ENCODE measurements at places on chromosomes 12 and 14. TPM values are rescaled to one million over a fixed set of nuclear protein-coding genes. Genes with fewer than 3 reads are reported as not detected.
A peak's percentile ranks its signal among the peaks of the same experiment; 100 is the strongest.

Gene L2HGDH
- total RNA-seq = 5.0 TPM

DNA sequence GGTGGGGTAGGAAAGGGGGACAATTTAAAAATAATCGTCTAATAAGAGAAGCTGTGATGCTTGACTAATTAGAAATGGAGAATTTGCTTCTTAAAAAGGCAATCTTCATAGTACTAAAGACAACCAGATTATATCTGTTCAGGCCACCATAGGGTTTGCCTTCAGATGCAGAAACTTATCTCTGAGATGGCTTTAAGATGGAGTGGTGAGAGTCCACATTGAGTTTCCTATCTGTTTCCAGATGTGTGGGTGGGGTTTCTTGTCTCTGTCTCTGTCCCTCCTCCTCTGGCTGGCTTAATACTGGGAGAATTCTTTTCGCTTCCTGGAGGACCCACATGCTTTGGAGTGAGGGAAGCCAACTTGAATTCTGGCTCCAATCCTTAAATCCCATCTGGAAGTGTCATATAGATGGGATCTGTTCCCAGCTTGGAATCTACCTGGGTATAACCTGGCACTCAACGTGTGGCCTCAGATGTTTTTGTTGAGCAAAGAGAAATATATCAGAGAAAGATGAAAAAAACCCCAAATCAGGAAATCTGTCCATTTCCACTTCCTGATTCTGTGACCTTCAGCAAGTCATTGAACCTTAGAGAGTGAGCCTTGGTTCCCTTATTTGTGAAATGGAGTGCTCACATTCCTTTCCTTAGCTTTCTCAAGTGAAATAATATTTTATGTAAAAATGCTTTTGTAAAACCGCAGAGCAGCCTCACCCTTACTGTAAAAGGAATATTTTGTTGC lies 66.4 kb downstream of the CHST11 start:
- DNase-seq = no peak

DNA sequence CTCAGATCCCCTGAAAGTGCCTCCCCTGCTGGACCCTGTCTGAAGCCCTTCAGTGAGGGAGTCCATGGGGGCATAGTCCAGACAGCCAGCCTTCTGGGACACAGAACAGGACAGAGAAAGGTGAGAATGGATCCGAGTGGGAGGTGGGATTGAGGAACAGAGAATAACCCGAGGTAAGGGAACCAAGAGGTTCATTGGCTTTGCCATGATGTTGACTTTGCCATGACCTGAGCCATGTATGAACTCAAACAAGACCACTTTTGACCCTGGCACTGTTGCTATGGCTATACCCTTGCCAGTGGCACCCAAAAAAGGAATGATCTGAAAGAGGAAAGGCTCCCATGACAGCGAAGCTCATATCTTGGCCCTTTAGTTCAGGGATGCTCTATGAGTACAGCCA lies 22.6 kb upstream of the VDR start:
- DNase-seq = no peak

DNA sequence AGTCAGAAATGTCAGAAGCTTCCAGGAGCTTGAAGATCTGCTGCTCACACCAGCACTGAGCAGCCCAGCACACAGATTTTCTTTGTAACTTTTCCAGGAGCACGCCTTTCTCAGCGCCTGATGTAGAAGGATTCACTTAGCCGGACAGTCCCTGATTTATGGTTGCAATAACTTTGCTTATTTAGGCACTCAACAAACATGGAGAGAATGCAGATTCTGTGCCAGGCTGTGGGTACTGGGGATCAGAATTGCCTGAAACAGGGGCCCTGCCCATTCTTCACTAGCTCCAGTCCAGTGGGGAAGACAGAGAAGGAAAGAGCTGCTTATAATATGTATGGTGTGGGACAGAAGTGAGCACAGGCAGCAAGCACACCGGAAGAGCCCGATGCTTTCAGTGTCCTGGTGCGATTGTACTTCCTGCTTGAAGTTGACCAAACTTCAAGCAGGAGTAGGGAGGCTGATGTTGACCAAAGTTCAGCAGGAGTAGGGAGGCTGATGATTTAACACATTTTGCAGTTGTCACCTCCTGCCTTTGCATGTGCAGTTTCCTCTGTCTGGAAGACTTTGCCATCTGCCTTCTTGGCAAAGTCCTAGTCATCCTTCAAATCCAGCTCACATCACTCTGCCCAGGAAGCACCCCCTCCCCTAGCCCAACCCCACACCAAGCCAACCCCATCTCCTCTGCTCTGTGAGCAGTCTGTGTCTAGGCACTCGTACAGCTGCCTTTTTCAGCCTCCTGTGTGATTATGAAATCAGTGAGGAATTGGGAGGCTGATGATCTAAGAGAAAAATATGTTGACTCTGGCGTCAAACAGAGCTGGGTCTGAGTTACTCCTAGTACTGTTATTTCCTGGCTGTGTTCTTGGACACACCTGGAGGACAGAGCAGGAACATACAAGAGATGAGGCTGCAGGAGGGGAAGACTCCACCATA lies 12.0 kb upstream of the PRIMA1 start:
- no peak for DNase-seq

GRCh38 chr12:52349196-52349595 lies 18.1 kb downstream of the KRT85 start:
- peak; percentile 4 for DNase-seq

DNA sequence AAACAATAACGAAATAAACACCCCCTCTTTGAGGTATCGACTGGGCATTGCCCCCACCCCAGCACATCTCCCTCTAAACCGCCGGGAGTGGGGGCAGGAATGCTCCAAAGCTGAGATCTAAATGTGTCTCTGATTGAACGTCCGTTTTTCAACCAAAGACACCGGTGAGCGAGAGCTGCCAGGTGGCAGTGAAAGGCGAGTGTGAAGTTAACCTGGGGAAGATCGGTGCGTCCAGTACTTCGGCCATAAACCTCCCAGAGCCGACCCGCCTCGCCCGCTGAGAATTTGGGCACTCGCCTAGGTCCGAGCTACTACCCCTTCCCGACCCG lies 625 bp downstream of the ANGEL1 start:
- DNase-seq = no peak

DNA sequence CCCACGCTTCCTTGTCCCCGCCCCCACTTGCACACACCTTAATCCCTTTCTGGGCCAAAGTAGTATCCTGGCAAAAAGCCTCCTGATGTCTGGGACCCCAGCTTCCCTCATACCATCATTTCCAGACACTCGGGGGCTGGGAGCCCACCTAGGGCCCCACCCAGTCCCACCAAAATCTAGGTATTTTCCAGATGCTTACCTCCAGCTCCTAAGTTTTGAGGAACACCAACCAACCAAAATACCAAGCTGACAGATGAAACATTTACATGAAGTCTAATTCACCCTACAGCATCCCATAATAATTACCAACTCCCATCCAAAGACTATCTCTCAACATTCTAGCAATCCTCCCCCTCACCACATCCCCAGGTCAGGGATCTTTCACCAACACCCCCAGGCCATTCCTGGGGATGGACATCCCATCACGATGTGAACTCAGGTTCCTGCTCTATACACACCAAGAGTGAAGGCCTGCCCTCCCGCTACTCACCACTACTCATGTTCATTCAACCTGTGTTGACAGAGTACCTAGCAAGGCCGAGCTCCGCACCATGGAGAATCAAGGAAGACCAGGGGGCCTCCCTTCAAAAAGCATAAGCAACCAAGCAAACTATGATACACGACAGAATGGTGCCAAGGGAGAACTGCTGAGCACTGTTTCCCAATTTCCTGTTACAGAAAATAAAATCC lies 1.6 kb upstream of the CHD4 start:
- no peak for DNase-seq

DNA sequence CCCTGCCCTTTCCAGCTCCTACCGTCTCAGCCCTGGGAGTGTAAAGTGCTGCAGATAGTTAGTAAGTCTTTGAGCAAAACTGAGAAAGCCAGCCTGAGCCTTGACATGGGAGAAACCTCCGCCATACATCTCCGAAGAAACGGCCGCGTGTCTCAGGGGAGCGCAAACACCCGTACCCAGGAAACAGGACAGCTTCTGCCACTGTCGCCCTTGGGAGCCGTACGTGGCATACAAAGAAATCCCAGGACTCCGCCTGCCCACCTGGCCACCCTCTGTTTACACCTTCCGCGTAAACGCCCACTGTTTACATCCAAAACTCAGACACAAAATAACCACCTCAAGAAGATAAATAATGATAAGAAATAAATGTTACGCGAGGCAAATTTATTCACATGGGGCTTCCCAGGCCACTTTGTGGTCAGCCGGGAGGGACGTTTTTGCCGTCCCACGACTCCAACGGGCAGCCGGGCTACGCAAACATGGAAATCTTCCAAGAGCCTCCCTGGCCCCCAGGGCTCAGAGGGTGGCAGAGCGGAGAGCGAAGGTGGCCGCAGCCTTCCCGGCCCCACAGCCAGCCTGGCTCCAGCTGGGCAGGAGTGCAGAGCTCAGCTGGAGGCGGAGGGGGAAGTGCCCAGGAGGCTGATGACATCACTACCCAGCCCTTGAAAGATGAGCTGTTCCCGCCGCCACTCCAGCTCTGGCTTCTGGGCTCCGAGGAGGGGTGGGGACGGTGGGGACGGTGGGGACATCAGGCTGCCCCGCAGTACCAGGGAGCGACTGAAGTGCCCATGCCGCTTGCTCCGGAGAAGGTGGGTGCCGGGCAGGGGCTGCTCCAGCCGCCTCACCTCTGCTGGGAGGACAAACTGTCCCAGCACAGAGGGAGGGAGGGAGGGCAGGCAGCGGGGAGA lies at the start of gene BDKRB2:
BDKRB2 (plus strand) TSS at position 689 of the 908 bp plus-strand sequence. CDS start 32,269 bp downstream, outside the sequence.
- peak; percentile 92 for DNase-seq

Gene HOXC12
- not detected for total RNA-seq

DNA sequence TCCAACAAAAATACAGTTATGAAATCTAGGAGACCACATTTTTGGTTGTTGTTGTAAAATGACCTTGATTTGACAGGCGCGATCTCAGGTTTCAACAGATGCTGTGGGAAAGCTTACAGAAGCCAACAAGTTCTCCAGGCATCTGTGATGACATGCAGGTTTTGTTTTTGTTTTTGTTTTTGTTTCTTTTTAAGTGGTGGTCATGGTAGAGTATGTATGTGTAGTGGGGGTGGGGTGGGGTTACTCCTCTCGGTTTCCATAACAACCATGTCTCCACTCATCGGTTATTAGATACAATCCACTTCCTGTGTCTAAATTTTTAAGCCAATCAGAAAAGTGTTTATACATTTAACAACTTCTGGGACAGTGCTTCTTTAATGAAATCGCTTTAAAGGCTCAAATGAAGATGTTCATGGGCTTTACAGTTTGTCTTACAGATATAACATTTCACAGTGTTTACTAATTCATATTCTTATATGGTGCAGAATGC lies 199.9 kb upstream of the FOXN3 start:
- DNase-seq = peak; percentile 39
